ENCODE measurements at places on chromosomes 5 and 9. TPM values are rescaled to one million over a fixed set of nuclear protein-coding genes. Genes with fewer than 3 reads are reported as not detected.

Gene SMIM33
- polyA plus RNA-seq, result not detected

Gene MSX2
- polyA plus RNA-seq, result 1.5 TPM

Gene C5
- 0.44 TPM for polyA plus RNA-seq

Gene BNIP1
- polyA plus RNA-seq, result 42.9 TPM

Gene GABBR2
- 253 TPM for polyA plus RNA-seq
